Stimulated activated CD8-positive, alpha-beta memory T cell treated with anti-CD3 and anti-CD28 coated beads, Interleukin-7, amount 100 ng/mL, for 24 hours (primary cell): ENCODE measurements at places on chromosomes 16 and 17.
A peak's percentile ranks its signal among the peaks of the same experiment; 100 is the strongest.

GRCh38 chr16:12868788-12869187 lies 32.6 kb upstream of the SHISA9 start:
- no peak for DNase-seq

DNA sequence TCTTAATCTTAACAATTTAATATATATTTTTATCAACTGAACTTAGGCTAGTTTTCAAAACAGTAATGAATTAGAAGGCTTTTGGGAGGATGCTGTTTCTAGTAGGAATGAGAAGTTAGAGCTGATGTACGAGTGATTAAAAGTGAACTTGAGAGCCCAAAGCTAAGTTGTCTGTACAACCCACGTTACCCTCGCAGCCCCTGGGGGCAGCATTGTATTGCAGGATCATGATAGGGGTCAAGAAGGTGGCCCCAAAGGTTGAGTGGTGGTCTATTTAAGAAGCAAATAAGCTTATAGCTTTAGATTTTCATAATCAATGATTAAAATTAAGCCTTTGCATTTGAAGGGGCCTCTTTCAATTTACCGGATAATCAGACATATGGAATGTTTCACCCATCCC lies 33.7 kb upstream of the ALDH3A2 start:
- DNase-seq: no peak

GRCh38 chr17:3771140-3771539 lies 29.8 kb downstream of the ITGAE start:
- no peak for DNase-seq

DNA sequence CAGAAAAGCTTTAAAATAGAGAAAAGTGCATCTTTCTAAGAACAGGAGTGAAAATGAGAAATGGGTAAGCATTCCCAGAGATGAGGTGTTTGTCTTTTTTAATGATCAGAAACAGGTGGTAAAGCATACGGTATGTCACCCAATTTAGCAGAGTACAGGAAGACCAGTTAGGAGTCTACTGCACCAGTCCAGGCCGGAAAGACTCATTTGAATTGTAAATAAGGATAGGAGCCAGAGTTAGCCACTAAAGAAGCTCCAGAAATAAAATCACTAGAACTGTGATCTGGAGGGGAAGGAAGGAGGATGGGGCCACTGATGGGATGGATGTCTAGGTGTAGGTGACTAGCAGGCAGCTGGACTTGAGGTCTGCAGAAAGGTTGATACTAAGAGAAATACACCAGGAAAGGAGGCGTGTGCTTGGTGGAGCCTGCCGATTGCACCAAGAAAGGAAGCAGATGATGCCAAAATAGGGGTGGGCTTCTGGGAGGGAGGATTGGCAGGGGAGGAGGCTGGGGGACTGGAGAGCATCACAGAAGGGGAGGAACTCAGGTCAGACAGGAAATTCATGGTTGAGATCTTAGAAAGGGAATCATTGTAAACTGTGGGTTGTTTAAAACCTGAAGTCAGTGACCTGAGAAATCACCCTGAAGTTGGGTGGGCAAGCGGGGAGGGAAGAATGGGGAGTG lies 8.1 kb upstream of the NAT9 start:
- DNase-seq: no peak

DNA sequence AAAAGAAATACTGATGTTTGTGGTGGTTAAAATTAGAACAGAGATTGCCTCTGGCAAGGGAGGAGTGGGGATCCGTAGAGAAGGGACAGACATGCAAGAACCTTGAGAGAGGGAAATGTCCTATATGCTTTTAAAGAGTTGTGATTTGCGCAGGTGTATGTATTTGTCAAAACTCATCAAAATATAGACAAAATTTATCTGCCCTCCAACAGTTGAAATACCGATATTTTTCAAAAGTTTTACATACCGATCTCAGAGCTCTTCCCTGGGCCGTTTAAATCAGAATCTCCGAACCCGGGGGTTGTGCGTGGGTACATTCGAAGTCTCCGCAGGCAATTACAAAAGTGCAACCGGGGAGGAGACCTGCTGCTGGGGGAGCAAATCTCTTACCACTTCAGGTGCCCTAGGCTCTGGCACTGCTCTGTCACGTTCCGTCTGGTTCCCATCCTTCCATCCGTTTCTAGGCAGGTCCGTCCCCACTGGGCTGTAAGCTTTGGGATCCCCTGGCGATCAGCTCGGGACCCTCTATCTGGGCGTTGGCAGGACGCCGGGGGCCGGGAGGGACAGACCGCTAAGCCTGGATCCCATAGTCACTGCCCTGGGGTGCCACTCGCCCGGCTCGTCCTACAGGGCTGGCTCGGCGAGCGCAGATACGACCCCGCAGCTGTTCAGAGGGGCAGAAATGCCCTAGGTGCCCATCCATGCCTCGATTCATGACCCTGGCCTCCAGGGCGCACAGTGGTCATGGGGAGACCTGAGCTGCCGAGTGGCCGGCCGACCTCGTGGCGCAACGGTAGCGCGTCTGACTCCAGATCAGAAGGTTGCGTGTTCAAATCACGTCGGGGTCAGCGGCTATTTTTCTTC lies 4.2 kb downstream of the BORCS6 start:
- DNase-seq: peak; percentile 91

GRCh38 chr17:335691-336090 lies 16.9 kb downstream of the RPH3AL start:
- no peak for DNase-seq

DNA sequence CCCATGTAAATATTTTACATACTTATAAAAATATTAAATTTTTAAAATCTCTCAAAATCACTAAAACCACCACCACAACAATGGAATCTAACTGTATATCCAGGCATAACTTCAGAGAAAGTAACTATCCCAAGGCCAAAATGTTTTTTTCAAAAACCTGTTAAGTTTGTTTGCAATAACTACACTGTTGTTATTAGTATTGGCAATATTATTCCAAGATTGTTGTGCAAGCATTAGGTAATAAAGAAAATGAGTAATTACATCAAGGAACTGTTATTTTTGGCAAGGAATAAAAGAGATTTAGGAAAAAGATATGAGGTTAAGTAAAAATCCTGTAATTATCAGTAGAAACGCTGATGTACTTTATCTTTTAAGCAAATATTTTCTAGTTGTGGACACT lies 3.4 kb upstream of the KRTAP4-12 start:
- DNase-seq: no peak

DNA sequence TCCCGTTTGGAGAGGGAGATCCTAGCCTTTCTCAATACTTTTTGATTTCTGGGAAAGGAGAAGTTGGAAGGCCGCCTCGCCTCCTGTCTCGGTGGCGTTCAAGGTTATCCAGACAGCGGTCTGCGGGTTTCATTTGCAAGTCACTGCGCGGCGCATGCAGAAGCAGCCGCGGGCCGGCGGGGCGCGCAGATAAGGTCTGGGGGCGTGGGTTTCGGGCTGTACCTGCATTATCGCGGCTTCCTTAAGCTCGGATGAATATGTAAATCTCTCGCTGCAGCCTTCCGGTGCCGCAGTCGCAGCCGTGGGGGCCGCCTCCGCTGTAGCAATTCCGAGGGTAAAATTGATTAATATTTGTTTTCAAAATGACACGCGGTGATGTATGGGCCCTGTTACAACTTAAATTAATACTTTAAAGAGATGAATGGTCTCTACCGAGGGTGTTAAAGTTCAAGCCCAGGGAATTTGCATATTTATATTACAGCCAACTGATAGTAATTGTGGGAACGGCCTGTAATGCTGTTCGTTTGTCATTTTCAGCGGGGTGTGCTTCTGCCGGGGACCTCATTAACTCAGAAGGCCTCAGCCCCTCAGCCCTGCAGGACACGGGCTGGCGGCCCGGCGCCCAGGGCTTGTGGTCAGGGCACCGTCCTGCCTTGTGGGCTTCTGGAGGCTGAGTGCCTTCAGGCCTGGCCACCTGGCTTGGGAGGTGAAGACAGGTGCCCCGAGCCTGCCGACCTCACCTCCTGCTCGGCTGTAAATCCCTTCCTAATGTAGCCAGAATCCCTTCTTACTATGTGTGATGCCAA lies 99.4 kb downstream of the CYLD start:
- DNase-seq: peak; percentile 10

- DNase-seq: no peak
Measured at GRCh38 chr16:67560827-67561342, 1.4 kb upstream of the CTCF start.

DNA sequence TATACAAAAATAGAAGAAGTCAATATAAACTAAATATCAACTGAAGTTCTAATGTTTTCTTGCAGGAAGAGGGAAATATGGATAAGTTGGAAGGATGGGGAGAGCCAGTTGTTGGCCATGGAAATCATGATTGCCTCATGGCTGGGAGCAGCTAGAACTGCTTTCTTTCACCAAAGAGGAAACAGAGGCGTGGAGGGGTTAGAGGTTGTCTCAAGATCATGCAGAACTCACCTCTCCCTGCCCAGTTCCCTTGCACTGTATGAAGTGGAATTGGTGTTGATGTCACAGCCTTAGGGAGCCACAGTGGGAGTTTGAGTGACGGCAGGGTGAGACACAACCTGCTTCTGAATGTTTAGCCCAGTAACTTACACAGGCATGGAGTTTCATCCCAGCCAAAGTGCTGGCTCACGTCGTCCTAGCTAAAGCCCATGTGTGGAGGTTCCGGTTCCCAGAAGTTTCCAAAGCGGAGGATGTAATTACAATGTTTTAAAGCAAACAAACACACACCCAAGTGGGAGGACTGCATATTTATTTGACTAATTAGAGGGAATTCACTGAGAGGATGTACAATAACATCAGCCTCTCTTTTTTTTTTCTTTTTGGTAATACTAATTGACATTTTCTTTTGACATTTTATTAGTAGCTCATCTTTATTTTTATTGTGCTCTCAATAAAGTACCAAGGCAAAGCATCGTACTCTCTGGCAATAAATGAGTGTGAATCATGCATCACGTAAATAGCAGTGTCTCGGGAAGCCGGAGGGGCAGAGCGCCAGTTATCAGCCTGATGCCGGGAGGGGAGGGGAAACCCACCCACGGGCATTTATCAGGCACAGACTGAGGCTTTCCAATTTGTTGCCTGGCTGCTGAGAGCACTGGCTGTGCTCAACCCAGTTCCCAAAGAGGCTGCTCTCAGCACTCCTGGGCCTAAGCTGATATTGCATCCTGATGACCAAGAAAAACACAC lies 118.7 kb upstream of the CDH5 start:
- DNase-seq: no peak

- DNase-seq: no peak
Measured at GRCh38 chr17:12089809-12090384, 69.2 kb downstream of the MAP2K4 start.

- no peak for DNase-seq
Measured at GRCh38 chr17:27425991-27426390, 30.3 kb upstream of the KSR1 start.

- DNase-seq: no peak
Measured at GRCh38 chr16:28876019-28876659, 2.1 kb upstream of the ATP2A1 start.

DNA sequence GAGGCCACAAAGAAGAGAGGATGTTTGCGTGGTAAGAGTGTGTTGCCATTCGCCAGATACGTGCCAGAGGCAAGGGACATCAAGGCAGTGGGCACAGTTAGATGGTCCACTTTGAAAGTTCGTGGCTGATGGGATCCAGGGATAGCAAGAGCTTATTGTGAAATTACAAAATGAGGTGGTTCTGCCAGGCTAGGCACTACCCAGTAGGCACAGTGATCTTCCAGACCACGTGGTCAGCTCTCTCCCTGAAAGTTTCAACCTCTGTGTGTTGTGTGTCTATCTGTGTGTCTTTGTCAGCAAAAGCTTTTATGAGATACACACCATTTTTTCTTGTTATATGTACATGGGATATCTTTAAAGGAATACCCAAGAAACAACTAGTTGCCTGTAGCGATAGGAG lies 9.5 kb downstream of the SGF29 start:
- DNase-seq: no peak

GRCh38 chr17:15462976-15463772 lies 4.2 kb downstream of the CDRT4 start:
- DNase-seq: no peak

DNA sequence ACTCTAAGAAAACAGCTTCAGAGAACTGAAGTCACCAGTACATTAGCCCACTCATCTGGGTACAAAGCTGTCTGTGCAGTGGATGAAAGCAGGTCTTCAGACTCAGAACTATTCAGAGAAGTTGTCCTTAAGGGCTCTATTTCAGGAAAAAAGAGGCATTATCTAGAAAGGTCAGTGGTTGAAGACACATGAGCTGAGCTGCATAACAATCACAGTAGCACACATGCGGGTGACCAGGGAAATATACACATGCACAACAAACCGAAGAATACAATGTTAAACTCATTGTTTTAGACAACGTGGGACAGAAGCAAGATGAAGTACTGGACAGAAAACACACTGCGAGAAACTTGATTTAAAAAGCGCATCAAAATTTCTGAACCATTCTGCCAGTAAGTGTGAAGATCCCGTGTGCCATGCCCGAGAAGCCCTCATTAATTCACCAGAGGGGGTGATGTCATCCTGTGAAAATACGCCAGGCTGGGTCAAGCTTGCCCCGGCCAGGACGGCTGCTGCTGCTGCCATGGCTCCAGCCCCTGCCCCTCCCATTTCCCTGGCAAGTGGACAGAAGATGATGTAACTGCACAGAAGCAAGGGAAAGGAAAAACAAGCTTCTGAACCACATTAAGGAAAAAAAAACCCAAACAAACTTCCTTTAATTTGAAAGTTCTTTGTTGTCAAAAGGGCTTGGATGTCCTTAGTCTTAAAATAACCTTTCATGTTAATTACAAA lies 10.1 kb downstream of the DYNC1LI2 start:
- no peak for DNase-seq

- DNase-seq: no peak
Measured at GRCh38 chr17:76273445-76274111, 8.4 kb downstream of the UBALD2 start.

DNA sequence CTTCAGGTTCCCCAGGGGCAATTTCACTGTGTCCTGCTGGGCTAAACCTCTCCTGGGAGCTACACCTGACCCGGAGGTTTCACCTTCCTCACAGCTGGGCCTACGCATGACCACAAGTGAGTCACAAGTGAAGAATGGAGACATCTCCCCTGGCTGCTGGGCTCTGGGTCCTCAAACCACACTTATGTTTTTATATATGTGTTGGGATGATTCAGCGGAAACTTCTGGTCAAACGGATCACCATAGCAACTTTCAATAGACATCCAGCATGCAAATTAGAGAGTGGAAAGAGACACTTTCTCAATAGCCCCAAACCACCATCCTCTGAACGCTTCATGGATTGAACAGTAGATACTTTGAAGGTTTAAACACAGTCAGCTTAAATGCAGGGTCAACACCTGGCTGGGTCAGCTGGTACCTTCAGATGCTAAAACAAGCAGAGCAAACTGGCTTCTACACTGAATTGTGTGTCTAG lies 28.0 kb upstream of the MAF start:
- peak; percentile 43 for DNase-seq

DNA sequence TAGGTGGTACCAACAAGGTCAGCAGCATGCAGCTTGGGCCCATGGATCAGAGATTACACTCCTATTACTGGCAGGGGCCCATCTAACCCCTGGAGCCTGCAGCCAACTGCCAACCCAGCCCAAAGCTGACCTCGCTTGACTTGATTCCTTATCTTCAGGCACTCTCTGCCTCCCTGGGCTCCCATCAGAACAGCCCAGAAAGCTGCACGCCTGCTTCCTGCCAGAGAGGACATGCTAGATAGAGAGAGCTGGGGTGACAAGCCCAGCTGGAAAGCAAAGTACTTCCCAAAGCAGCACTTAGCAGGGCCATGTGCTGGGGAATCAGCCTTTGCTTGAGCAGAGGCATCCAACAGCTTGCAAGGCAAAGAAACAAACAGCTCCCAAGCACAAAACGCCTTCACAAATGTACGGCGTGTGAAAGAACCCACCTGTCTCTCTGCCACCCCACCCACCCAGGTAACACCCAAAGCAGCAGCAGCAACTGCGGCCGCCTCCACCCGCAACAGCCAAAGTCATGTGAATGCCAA lies 74.2 kb upstream of the NLK start:
- no peak for DNase-seq
